DMS 273 treated with DMSO at 0.1 percent for 48 hours (cell line): ENCODE measurements at places on chromosomes 2 and 18.
A peak's percentile ranks its signal among the peaks of the same experiment; 100 is the strongest.

GRCh38 chr2:12313445-12314126 is 403.1 kb upstream of the TRIB2 start:
- no peak for DNase-seq

DNA sequence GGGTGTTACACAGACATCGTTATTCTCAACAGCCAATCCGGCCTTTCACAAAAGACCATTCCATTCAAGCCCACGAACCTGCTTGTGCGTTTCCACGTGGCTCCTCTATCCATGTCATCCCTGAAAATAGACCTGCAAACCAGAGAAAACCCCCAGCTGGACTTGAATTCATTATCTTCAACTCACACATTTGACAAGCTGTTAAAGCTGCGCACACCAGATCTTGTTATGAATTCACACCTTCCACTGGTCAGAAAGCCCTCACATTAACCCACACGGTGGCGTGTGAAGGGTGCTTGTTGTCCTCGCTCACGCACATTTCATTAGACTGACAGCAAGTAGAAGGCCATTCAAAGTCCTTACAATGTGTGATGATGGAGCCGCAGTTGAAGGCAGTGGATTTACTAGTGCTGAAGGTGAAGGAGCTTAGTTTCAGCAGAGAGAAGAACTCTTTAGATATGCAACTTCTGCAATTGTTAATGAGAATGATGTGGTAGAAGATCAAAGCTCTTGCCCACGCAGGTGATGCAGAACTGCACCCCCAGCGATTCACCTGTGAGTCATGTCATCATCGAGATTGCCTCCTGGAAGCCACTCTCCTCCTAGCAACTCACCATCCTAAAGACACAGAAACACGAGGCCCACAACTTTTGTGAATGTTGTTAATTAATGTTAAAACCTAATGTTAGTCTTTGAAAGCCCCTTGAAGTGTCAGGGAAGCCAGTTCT is 224.8 kb upstream of the SOX11 start:
- DNase-seq: no peak

- DNase-seq: no peak
These were observed 250.3 kb downstream of the ERBB4 start for GRCh38 chr2:212288308-212288707.

DNA sequence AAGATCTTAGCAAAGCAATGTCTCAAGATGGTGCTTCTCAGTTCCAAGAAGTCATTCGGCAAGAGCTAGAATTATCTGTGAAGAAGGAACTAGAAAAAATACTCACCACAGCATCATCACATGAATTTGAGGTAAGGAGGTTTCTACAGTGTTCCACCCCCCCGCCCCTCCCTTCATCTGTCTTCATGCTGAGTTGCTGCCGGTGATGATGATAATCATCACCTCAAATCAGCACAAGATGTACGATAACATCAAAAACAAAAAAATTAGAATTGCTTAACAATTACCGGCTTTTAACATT is 14.6 kb downstream of the UGP2 start:
- no peak for DNase-seq

- no peak for DNase-seq
These were observed 499.0 kb downstream of the TXNL1 start for GRCh38 chr18:56139372-56139771.

GRCh38 chr2:126995621-126996377 is 97.1 kb downstream of the TEX51 start:
- DNase-seq: no peak

DNA sequence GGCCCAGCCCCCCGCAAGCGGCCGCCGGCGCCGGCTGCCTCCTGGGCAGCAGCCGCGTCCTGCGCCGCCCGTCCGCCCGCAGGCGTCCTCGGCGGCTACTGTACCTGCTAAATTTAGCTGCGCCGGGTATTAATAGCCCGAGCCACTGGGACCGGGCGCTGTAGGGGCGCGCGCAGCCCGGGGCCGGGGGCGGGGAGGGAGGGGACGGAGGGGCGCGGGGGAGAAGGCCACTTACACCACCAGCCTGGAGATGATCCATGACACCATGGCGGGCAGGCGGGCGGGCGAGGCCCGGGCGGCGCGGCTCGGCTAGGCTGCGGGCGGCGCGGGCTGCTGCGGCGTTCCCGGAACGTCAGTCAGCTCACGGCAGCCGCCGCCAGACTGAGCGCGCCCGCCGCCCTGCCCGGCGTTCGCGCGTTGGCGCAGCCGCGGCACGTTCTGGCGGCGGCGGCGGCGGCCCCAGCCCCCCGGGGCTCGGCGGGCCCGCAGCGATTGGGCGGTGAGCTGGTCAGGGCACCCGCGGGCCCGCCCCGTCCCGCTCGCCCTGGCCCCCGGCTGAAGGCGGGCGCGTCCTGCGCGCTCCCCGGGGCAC is at the start of gene REEP1:
TSS of gene REEP1 (minus strand) at position 383 of the 592 bp plus-strand sequence. CDS start at position 267, 116 bp downstream.
- DNase-seq: no peak

DNA sequence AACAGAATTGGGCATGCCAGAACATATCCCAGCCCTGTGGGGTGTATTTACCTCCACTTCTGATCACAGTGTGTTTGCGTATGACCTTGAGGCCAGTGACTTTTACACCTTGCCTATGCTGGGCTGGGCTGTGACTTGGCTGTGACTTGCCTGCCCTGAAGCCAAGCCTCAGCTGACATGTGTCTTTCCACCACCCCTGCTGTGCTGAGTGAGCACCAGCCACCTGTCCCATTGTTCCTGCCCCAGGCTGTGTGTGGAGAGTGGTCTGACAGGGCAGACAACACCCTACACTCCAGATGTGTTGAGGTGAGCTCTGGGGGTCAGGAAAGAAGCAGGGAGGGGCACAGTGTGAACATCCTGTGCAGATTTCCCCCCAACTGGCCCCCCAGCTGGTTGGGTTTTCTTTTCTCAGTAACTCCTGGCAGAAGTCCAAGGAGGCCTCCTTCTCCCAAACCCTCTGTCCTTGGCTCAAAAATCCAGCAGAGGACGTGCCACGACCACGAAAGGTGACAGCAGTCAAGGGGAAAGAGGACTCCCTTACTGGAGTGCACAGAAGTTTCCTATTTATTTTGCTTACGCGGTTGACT is 5.1 kb upstream of the STEAP3 start:
- DNase-seq: peak; percentile 69

DNA sequence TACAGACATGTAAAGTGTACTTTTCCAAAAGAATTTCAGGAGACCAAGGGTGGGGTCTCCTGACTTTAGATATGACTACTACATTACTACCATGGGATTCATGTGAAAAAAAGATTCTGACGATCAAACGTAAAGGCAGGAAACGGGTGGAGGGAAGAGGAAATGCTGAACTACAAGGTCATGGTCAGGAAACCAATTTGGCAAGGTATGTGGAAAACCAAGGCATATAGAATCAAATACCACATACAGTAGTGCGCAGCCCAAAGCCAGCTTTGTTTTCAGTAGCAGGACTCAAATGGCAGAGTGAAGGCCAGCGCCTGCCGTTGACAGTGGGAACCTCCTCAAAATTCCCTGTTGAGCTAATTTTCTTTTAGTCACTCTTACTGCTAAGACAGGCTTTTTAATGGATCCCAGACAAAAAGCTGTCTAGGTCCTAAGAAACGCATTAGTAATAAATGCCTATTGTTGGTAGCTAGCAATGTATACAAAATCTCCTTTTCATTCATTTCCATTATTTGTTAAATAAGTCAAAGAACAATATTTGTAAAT is 57.6 kb upstream of the SERTAD2 start:
- DNase-seq: no peak
